NCI-H510A (cell line): ENCODE measurements at places on chromosomes 7 and 10.

DNA sequence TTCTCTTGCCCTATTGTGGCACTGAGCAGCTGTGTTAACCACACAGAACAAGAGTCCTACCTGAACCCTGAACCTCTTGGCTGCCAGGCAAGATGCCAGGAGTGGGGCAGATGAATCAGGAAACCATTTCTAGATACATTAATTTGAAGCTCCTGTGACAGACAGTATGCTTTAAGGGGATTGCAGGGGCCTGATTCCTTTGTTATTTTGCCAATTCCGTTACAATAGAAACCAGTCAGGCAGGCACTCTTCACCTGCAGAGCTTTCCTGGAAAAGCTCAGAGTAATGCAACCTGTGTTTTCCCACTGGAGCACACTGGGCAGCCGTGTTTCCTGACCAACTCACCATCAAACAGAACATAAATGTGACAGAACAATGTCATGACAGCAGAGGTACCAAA is 233.1 kb downstream of the BMPER start:
- no peak for DNase-seq

GRCh38 chr7:20033621-20034400 is 183.4 kb downstream of the MACC1 start:
- DNase-seq = no peak

DNA sequence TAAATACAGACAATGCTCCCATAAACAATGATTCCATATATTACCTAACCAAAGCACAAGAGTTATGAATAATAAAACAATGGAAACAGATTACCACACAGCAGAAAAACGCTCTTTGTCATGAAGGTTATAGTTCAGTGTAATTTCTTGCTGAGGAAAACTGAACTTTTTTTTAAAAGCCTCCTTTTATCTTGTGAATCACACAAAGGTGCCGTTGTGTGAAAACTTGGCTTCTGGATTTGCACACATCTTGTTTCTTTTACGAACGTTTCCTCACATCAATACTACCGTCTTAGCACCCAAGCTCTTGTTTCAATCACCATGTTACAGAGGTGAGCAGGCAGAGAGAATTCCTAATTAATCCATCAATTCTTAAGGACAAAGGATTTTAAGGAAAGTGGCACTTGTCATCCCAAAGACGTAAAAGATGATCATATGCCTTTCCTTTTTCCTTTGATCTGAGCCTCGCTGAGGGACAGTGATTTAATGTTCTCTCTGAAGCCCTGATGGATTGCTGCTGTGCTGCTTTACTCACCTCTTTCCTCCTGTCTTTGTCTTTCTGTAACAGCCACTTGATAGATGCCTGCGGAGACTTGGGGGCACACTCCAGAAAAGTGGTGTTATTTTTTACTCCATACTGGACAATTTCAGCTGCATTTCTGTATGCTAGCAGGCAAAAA is 110.1 kb downstream of the CD36 start:
- DNase-seq = no peak

GRCh38 chr10:84890706-84891105 is 562.3 kb downstream of the CCSER2 start:
- no peak for DNase-seq

- DNase-seq = no peak
Observed at GRCh38 chr7:768881-769504, 41.9 kb upstream of the PRKAR1B start.

DNA sequence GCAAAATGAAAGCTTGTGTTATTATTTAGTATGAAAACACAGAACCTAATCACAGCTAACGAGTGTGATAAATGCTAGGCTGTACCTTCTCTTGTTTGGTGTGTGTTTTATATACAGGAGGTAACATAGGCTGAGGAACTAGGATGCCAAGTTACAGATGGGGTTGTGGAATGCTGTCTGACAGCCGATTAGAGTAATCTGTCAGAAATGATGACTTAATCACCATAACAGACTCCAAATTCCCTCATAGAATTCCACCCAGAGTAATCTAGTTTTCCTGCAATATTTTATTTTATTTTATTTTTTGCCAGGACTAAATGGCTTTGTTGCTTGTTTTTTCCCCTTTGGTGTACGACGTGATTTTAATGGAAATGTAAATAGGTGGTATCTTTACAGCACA is 221.2 kb downstream of the CELF2 start:
- no peak for DNase-seq

GRCh38 chr10:1855911-1856310 is 118.6 kb upstream of the ADARB2 start:
- no peak for DNase-seq

GRCh38 chr10:91652364-91652763 is 19.5 kb upstream of the PPP1R3C start:
- no peak for DNase-seq

DNA sequence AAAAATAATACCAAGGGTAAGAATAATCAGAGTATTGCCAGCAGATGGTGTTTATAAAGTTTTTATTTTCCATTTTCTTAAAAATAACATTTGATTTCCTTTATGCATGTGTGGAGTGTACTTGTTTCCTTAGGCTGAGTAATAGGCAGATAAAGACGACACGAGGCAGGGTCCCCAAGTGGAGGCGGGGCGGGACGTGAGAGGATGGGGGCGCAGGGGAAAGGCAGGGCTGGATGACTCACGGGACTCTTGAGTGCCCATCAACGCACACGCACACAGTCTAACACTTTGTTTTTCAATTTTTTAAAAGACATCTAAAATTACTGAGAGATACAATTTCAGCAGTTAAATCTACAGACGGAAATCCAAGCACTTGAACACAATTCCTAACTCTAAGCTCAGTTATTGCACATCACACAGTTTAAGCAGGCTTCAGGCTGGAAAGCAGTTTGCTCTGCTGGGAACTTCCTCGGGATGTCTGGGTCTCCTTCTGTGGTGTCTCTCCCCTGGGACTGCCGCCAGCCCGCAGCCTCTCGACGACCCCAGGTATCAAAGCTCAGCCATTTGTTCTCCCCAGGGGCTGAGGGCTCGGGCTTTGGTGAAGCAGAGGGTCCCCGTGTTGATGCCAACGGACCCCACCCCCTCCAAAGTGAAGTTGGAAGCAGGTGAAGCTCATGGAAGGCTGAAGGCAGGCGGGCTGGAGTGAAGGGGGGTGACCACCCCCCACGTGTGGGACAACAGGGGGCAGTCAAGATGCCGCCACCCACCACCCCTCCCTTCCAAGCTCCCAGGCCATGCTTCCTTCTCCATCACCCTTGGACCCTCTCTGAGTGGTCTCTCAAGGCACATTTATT is 29.1 kb downstream of the SPOCK2 start:
- DNase-seq = no peak

DNA sequence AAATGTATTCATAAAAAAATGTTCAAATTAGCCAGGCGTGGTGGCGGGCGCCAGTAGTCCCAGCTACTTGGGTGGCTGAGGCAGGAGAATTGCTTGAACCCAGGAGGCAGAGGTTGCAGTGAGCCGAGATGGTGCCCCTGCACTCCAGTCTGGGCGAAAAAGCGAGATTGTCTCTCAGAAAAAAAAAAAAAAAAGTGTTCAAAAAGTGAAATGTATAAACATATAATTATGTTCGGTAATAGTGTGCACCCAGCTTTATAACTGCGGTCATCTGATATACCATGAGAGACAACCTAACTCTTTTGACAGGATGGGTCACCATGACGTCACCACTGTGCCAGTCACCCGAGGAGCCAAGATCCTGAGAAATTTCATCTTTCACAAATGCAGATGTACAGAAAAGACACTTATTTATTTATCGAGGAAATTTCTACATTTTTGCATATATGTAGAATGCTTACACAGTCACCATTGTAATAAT is 594 bp upstream of the RP9 start:
- DNase-seq = no peak

- DNase-seq = no peak
Observed at GRCh38 chr10:125823663-125824251, 411 bp downstream of the BCCIP start.

DNA sequence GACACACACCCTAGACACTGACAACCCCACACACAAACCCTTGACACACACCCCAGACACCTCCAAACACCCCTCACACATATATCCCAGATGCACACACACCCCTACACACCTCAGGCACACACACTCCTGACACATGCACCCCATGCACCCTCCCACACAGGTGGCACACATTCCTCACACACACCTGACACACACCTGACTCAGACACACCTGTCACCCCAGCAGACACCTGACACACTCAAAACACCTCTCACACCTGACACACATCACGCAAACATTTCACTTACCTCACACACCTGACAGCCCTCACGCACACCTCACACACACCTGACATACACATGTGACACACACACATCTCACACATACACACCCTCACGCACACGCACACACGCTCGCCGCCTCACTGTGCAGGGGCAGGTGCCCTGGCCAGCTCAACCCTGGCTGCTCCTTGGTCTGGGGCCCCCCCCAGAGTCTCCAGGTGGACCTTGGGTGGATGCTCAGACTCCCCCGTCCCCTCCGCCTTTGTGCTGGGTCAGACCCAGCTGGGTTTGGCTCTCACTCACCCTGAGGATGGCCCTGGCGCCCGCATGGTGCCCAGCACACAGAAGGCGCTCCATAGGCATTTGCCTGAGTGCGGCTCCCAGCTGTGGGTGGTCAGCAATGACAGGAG is 3.1 kb upstream of the CALY start:
- DNase-seq = no peak

DNA sequence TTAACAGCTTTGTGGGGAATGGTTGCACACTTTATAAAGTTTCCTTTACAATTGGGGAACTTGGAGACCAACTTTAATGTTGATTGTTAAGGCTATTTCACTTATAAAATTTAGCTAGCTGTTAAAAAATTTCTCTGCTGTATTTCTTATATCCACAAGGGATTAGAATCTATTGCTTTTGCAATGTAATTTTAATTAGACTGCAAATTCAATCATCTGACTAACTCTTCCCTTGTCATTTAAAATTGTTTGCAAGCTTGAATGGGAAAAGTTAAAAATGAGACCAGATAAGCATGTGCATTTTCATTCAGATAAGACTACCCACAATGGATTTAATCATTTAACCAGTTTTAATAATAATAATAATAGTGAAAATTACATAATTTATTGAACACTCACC is 213.2 kb downstream of the BICC1 start:
- DNase-seq = no peak

GRCh38 chr7:83837683-83838082 is 188.7 kb upstream of the SEMA3E start:
- DNase-seq = no peak

- DNase-seq = no peak
Observed at GRCh38 chr10:124164264-124164663, 70.9 kb upstream of the CHST15 start.

DNA sequence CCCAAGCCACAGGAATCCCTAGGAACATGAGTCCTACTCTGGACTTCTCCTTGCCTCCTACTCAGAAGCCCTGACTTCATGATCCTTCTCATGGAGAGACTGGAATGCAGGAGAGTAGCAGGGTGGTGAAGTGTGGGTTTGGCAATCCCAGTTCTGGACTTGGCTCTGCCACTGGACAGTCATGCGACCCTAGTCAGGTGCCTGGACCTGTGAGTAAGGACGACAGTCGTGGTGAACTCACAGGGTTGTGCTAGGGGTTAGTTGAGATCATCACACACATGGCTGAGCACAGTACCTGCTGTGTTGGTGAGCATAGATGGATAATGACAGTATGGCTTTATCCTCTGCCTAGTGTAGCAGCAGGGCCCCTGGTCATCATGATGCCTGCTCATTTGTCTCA is 117.9 kb downstream of the LRRC18 start:
- DNase-seq = no peak

DNA sequence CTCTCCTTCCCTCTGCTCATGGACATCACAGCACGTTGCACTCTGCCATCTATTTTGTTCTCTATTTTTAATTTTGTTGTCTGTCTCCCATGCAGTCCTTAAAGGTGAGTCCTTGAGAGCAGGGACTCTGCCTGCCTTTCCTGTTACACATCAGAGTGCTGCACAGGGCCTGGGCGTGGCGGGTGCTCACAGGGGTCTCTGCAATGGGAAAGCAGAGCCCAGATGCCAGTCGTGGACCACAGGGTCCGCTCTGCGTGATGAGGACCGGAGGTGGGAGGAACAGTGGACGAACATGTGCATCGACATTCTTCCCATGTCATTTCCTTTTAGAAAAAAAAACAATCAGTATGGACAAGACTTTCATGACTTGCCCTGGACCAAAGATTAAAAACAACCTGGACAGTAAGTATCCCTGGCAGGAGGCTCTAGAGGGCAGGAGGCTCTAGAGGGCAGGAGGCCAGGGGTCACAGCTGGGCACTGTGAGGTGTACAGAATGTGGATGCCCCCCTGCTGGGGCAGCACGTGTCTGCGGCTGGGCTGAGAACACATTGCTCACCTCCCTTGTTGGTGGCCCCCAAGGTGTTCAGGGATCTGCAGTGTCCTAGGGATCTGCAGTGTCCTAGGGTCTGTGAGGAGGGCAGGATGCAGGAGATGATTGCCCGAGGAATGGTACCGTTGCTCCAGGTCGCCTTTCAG is 29.6 kb upstream of the ZNF488 start:
- DNase-seq = no peak

DNA sequence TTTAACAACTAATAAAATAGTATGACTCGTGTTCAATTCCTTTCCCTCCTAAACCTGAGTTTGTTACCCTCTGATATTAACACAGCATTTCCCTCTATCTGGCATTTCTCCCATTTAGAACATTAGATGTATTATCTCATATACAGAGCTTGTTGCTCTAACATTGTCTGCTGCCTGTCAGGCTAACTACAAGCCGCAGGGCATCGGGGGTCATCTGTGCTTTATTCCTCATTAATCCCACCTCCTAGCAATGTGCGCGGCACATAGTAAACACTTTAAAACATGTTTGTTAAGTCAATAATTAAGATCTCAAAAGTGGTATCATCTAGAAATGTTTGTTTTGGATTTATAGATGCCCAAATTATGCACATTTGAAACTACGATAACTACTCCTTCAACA is 52.9 kb upstream of the NEBL start:
- DNase-seq = no peak

- no peak for DNase-seq
Observed at GRCh38 chr7:128830231-128831177, at the start of gene FLNC. Gene FLNC, plus strand, starts transcription at chr7:128830406. Its CDS starts 232 bp downstream, at chr7:128830638.

DNA sequence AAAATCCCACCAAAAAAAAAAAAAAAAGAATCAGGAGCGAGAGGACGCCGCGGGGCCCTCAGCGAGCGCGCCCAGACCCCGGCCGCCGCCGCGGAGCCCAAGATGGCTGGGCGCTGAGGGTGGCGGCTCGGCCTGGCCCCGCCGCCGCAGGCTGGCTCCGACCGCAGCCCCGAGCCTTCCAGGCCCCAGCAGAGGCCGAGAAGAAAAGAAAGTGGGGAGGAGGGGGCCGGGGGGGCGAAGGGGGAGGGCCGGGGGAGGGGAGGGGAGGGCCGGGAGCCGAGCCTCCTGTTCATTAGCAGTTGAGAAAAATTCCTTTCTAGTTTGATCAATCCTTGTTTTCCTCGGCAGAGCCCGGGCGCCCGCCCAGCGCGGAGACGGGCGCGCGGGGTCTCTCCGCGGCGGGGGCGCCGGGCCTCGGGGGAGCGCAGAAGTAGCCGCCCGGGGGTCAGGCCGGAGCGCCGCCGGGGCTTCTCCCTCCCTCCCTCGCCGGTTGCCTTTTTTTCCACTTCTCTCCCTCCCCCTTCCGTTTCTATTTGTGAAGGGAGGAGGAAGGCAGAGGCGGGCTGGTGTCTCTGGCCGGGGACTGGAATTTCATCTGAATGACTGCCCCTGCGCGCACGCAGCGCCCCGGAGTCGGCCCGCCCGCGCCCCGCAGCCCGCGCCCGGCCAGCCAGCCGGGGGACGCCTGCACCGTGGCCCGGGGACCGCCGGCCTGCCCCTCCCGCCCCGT is 778 bp upstream of the TRIM8 start:
- peak; percentile 58 for DNase-seq

- no peak for DNase-seq
Observed at GRCh38 chr7:23445326-23445725, 25.0 kb downstream of the IGF2BP3 start.

- DNase-seq = no peak
Observed at GRCh38 chr7:145534301-145534700, 582.3 kb upstream of the CNTNAP2 start.
